ENCODE measurements at places on chromosomes 6 and 20.
A peak's percentile ranks its signal among the peaks of the same experiment; 100 is the strongest.

DNA sequence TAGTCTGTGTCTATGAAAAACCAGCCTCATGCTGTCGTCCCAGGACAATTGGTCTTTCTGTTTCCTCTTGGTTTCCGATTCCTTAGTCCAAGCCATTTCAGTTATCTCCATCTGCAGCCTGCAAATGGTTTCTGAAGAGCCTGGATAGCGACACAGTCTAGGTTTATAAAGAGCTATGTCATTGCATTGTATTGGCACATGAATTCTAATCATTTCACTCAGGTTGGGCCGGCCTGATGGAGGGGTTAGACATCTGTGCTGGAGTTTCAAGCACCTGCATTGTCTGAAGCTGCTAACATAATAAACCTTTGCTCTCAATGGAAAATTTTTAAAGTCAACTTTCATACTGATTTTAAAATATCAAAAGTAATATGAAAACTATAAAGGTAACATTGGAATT lies 232.6 kb upstream of the MAP3K7 start:
- DNase-seq = no peak

- no peak for DNase-seq
Observed at GRCh38 chr6:30700340-30700739, 9.6 kb upstream of the NRM start.

DNA sequence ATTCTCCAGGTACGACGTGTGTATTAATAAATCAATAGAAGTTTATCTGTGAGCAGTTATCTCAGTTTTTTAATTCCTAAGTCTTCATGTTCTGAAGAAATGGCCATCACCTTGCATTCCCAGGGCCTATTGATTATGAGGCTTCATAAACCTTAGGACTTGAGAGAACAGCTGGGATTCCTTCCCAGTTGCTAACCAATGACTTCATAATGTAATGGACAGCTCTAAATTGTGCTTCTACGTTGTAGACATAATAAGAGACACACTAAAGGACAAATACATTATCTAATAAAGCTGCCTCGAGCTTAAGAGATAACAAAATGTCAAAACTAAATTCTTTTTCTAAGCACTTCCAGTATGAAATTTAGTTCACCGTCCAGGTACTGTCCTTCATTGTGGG lies 30.6 kb downstream of the TSHZ2 start:
- no peak for DNase-seq

DNA sequence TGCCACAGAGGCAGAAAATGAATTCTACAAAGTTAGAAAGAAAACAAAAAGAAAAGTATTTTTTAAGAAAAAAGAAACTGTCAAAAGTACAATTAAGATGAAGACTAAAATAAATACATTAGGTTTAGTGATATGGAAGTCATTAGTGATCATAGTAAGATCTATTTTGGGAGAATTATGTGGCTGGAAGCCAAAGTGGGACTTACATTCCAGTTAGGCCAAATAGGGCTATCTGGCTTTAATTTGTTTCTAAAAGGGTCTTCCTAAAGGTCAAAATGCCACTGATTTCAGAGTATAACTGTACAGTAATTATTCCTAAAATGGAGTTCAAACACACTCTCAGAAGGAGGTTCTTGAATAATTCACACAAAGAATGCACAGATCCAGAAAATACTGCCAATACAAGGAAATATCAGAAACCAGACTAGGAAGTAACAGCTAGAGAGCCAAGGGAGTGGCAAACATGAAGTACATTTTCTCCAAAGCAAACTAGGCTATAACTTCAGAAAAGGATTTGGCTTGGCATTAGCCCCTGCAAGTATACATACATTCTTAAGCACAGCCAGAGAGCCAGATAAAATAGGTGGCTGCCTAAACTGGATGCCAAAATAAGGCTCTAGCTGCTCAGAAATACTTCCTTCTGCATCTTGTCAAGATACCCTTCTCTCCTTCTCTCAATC lies 45.3 kb downstream of the PDSS2 start:
- DNase-seq = no peak

DNA sequence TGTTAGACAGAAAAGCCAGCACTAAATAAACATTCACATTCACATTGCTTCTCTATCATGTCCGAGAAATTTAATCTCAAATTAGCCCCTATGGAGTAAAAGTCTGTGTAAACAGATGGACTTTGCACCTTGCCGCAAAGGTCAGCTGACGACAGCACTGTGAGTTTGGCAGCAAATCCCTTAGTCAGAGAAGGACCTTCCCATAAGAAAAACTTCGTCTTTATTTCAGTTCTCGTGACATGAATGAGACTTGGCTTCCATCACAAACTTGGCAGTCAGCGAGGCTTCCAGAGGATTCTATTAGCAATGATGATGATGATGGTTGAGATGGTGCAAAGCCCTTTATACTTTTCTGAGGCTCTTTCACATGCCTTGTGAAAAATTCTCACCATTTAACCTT lies 133.7 kb upstream of the IFNGR1 start:
- DNase-seq = no peak

DNA sequence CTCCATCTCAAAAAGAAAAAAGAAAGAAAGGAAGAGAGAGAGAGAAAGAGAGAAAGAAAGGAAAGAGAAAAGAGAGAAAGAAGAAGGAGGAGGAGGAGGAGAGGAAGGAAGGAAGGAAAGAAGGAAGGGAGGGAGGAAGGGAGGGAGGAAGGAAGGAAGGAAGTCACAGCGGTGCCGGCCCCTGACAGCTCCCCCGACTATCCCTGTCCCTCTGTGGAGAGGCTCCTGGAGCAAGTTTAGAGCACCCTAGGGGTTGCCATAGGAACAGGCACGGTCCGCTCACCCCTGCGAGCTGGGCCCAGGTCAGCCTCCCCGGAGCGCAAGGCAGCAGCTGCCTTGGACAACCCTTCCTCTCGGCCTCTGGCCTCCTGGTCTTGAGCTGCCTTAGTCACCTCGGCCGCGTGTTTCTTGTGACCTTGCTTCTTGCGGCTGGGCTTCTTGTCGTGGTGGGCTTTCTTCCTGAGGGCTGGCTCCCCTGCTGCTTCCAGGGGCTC lies 6.8 kb downstream of the BNIP5 start:
- DNase-seq = no peak

DNA sequence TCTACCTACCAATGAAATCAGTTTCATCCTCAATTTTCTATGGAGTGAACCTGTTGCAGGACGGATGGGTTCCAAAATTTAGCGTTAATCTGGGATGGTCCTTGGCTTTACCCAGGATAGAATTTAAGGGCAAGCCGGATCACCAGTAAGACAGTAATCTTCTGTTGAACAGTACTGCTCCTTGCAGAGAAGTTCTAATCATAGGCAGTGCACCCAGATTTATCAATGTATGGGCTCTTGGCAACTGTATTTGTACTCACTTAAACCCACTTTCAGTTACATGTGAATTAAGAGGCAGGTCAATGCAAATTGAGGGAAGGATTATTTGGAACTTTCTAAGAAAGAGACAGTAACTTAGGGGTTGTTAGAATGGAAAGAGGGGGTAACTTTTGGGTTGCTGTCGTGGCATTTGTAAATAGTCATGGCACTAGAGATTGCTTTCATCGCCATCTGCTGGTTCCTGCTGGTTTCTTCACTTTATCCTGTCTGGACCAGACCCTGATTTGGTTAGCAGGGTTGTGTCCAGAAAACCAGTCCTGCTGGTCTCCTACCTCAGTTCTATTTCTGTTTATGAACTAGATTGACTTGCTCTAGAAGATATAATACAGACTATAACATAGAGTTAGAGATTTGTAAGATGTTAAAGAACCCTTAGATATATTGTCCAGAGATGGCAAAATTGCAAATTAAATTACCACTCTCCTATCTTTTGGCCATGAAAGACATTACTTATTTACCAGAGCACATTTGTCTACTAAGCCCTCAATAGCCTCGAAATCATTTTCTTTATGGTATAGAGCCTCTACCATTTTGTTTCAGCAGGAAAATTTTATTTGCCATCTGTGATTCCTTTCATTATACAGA lies 646.3 kb downstream of the UTRN start:
- DNase-seq = no peak

- DNase-seq = no peak
Observed at GRCh38 chr6:35719830-35720733, 16.8 kb upstream of the ARMC12 start.

GRCh38 chr6:131419702-131420101 lies 153.3 kb upstream of the ARG1 start:
- DNase-seq = no peak

GRCh38 chr20:1418350-1418749 lies 25.5 kb upstream of the FKBP1A start:
- DNase-seq = no peak

DNA sequence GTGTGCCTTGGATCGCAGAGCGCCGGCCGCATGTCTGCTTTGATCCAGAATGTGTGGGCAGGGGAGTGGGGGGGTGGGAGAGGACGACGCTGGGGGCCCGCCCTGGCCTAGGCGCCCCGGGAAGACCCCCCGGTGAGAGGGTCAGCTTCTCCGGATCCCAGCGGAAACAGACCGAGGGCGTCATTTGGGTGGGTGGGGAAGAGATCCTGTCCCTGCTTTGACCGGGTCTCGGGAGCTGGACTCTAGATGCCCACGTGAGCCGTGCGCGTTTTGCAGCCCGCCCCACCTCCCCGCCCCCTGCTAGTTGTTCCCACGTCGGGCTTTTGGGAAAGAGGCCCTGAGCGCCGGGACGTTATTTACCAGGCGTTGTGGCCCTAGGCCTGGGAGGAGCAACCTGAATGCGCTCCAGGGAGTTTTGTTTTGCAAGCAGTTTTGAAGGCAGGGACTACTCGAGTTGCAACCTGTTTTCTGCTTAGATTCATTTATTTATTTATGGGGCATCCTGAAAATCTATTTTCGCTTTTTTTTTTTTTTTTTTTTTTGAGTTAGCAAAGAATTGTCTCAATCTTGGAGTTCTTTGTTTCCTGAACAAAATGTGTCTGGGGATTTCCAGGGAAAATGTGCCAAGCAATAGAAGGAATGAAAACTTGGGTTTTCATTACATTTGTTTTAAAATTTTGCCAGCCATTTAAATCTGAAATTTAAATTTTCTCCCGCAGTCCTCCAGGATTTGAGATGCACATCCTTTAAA lies 1.6 kb downstream of the DSP start:
- no peak for DNase-seq

DNA sequence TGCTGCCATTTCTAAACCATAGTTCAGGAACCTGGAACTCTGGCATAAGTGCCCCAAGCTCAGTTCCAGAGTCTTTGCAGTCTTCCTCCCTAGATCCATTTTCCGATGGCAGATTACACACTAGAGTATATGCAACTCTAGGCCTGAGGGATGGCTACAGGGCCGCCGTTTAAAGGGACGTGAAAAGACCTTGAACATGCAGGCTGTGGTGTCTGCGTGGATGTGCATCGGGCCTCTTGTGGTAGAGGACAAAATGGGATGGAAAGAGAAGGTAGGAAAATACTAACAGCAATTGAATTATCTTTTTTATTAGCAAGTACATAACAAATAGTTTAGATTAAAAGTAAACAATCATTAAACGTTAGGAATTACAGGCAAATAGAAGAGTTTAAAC lies 588.9 kb downstream of the RFPL4B start:
- DNase-seq = no peak

- DNase-seq = peak; percentile 67
Observed at GRCh38 chr6:1554476-1555310, 55.0 kb upstream of the FOXC1 start.

GRCh38 chr6:154605178-154605881 lies 94.8 kb upstream of the CNKSR3 start:
- no peak for DNase-seq

DNA sequence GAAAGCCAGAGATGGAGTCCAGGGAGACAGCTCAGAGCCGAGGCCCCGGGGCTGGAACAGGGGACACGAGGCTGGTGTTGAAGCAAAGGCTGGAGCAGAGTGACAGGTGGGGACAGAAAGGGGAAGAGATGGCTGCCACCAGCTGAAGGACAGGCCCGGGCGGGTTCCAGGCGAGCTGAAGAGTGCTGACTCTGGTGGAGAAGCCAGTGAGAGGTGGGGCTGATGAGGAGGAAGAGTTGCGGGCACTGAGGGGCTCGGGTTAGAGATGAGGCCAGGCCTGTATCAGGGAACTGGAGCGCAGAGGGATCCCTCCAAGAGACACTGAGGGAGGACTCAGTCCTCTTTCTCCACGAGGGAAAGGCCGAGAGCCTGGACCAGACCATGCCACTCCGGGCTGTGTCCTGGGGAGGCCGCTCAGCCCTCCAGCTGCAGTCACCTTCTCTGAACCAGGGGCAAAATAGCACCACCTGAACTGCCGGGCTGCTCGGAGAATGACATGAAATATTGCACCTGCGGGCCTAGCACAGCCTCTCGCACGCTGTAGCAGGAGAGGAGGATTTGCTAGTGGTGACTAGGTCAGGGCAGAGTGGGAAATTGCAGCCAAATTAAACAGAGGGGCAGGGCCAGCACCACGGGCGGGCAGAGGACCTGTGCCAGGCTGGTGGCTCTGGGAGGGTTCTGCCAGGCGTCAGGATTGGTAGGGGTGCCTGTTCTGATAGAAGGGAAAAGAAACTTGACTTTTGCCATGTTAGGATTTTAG lies 175.9 kb downstream of the ZDHHC14 start:
- DNase-seq = no peak

DNA sequence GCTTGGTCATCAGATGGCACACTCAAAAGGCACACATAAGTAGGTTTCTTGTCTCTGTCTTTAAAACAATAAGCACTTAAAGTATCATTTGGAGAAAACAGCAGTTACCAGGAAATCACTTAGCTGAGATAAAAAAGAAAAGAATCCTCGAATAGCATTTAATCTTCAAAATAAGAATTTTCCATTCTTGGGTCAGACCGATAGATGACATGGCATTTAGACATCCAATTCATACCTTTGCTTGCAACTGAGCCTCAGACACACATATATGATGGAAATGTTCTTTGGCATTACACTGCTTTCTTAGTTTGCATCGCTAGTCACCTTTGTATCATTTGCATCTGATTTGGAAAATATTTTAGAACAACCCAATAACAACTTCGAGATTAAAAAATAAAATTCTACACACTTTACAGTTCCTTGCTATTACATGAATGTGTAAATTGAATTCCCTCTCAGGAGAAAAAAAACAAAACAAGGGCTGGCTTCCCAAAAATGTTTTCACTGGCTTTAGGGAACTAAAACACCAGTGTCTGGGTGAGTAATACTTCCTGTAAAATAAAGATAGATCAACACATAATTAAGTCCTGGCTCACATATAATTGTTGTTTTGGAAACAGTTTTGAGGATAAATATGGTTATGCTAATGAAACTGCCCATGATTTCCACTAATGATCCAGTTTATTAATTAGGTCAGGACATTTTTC lies 1.3 kb upstream of the RNF217 start:
- no peak for DNase-seq

DNA sequence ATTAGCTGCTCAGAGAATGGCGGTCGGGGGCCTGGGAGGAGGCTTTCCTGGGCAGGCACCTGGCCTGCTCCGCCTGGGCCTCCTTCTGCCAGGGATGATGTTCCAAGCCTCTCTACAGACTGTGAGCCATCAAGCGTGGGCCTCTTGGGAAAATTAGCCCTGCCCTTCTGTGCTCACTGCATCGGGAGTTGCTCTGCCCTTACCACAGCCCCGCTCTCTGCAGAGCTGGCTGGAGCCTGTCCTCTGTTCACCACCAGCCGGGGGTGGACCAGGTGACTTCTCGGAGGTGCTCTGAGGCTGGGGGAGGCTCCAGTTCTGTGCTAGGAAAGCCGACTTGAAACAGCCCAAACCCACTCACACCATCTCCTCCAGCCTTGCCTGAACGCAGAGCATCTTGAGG lies 24.2 kb downstream of the MDGA1 start:
- DNase-seq = no peak
